ENCODE measurements at places on chromosomes 16 and 17.
A peak's percentile ranks its signal among the peaks of the same experiment; 100 is the strongest.

- DNase-seq, result no peak
Measured at GRCh38 chr17:64399071-64399766, 8.6 kb upstream of the PECAM1 start.

DNA sequence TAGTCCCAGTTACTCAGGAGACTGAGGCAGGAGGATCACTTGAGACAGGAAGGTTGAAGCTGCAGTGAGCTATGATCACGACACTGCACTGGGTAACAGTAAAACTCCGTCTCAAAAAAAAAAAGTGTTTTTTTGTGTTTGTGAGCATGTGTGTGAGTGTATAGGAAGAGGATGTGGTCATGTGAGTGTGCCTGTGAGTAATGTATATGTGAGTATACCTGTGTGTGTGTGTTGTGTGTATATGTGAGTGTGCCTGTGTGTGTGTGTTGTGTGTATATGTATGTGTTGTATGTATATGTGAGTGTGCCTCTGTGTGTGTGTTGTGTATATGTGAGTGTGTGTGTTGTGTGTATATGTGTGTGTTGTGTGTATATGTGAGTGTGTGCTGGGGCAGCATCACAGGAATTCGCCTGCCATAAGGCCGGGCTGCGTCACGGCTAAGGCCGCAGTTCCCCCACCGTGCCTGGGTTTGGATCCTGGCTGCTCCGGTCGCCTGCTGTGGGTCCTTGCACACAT is 21.4 kb upstream of the NPTX1 start:
- DNase-seq, result no peak

GRCh38 chr17:66829883-66830282 is 5.0 kb upstream of the CACNG5 start:
- no peak for DNase-seq

GRCh38 chr17:42438600-42439567 is 15.8 kb upstream of the CAVIN1 start:
- DNase-seq, result no peak

DNA sequence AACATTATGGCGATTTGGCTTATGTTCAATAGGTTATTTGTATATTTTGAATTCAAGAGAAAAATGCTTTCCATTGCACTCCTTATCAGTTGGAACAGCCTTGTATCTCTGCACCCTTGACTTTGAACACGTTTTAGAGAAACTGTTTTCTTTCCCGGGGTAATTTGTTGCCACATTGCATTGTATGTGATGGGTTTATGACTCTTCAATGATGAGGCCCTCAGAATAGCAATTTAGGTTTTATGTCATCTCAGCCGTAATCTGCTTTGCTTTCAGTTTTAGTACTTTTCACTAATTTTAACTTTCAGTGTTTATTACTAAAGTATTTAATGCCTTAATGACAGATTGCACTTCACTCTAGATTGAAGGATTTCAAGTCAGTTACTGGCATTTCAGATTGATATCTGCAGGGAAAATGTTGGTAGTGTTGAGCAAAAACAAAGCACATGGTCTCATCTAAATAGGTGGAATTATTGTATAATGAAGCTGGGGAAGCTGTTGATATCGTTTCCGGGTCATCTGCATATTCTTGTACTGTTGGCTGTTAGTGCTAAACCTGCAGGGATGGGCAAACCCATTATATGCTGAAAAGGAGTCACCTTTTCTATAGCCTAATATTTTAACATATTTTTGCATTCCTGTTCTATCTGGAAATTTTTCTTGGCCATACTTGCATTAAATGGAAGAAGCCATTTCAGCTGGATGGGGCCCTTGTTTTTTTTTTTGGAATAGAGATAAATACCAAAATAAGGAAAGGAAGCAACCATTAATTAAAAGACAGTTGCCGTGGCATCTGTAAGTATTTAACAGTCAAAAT is 2.0 kb downstream of the LUC7L3 start:
- DNase-seq, result no peak

- no peak for DNase-seq
Measured at GRCh38 chr16:6625606-6626005, 707.0 kb upstream of the RBFOX1 start.

DNA sequence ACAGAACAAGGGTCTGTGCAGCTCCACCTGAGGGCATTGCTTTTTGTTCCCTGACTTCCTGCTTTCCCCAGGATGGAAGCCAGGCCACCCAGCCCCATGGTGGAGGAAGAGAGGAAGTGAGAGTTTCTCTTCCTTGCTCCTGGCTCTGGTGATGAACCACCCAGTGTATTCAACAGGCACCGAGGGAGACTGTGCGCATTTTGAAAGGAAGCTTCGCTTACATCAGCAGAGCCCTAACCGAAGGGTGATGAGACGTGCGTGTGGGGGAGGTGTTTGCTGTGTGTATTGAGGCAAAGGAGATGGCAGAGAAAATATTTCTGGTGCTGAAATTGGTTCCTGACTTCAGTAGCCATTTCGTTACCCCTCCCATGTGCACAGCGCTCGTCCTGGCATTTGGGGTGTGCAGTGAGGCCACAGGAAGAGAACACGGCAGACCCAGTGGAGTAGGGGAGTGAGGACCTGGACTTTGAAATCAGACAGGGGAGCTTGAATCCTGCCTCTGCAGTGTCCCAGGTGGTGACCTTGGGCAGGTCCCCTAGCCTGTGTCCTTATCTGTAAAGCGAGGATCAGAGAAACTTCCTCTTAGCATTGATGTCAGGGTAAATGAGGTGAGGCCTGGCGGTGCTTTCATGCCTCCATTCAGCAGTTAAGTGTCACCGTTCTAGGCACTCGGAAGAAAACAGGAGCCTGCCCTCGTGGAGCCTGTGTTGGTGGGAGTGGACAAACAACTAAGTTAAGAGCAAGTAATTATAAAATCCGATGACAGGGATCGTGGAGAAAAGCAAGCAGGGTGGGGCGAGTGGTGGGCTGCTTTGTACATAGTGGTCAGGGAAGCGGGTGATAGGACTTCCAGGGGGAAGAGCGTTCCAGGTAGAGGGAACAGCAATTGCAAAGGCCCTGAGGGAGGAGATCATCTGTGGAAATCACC is 7.4 kb downstream of the CMIP start:
- peak; percentile 43 for DNase-seq

- no peak for DNase-seq
Measured at GRCh38 chr17:29977836-29978235, 36.4 kb downstream of the EFCAB5 start.

- DNase-seq, result no peak
Measured at GRCh38 chr17:6753546-6753945, 2.3 kb upstream of the XAF1 start.

DNA sequence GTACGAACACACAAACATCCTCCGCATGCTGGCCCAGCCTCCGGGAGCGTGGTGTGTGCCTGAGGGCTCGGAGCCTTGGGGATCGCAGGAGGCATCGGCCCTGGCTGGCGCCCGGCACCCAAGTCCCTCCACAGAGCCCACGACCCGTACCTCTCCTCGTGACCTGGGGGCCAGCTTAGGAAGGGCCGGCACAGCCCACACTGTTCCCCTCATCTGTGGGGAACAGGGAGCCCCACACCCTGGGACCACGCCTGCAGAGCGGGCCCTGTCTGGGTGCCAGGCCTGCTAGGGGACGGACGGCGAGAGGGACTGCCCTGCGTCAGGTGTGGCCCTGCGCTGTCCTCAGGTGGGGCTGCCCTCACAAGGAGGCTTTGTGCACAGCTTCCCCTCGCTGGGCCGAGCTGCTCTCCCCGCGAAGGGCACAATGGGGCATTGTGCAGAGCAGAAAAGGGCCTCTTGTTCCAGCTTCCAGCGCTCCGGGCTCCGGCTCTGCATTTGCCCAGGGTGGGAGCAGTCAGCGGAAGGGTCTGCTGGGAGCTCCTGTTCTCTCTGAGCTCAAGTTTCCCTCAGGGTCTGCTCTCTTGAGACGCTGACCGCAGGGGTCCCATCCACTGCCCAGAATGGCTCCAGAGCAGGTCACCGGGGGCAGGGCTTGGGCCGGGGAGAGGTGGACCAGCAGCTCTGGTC is 1.7 kb upstream of the LMF1 start:
- no peak for DNase-seq
